ENCODE measurements at places on chromosomes 11 and 22.

GRCh38 chr22:40423310-40423688 is 52.9 kb downstream of the SGSM3 start:
- no peak for DNase-seq

DNA sequence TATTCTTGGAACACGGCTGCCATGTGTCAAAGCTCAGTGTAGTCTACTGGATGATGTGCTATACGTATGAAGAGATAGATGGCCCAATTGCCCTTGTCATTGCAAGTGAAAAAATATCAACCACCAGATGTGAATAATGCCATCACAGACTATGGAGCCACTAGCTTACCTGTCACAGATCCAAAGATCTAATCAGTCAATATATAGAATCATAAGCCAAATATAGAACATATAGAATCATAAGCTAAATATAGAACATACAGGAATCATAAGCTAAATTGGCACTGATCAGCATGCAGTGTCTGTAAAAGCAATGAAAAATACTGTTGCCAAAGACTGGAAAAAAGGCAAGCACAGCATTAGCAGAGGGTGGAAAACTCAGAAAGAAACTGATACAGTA is 1656.9 kb upstream of the RAG2 start:
- DNase-seq = no peak

DNA sequence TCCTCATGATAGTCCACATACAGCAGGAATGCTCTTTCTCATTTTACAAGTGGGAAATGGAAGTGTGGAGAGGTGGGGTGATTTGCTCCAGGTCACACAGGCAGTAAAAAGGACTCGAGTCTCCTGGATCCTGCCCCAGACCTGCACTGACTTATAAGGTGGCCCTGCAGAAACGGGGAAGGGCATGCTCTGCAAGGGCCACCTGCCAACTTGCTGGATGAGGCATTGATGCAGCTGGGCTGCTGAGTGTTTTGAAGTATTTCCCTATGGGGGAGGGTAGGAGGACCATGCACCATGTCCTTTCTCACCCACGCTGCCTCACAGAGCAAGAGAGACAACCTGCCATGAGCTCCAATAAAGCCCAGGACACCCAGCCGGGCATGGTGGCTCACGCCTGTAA is 36.9 kb downstream of the OR6Q1 start:
- no peak for DNase-seq

- DNase-seq = no peak
Observed at GRCh38 chr11:115926601-115927000, 422.4 kb upstream of the CADM1 start.

DNA sequence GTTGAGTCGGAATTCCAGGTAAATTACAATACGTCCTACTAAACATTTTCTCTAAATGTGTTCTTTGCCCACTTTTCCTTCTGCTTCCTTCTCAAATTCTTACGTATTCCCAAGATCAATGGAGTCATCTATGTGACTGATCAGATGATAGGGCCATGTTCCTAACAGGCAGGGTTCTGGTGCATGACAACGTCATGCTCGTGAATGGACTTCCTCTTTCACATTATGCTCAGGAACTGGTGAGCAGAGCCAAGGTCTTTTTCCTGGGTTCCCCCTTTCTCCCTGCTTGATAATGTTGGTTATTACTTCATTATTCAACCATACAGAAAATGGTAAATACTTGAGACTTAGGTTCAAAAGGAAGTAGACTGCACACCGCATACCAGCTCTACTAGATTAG is 789.4 kb downstream of the OPCML start:
- no peak for DNase-seq

DNA sequence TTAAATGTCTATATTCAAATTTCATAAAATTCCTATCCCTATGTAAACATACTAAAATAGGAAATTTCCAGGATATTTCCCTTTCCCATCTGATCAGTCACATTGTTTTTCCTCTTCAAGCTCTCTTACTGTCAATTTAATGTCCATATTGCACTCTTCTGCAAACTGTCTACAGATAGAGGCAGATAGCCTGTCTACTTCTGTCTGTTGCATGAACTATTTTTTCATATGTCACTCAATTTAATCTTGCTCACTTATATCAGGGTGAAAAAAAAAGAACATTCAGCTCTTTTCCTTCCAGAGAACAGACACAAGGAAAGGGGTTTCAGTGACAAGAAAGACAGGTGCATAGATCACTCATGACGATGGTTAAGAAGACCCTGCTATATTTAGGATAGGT is 1013.9 kb upstream of the CCDC90B start:
- DNase-seq = no peak

- DNase-seq = no peak
Observed at GRCh38 chr11:130549393-130549999, 101.1 kb downstream of the ADAMTS15 start.

DNA sequence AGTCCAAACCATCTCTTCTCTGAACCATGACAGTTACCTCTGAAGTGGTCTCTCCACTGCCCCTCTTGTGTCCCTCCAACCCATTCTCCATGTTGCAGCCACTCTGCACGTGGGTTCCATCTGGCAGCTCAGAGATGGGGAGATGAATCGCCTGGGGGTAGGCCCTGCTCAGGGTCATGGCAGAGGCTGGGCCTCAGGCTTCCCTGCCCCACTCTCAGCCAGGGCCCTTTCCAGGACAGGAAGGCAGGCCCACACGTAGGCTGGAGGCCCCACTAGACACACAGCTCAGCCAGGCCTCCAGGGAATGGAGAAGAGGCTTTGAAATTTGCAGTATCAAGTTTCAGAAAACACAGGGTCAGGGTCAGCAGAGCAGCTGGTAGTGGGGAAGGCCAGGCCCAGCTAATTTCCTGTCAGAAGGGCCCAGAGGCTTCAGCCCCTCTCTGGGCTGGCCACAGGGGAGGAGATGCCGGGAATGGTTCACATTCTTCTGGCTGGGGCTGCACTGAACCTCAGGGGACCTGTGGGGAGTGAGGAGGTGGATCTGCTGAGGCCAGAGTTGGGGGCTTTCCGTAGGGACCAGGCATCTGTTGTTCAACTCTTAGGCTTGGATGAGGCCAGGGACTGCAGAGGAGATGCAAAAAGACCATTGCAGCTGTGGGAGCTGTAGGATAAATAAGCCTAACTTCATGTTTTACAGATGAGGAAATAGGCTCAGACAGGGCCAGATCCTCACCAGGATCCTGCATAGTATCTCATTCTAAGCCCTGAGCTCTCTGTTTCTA is 101.6 kb downstream of the SWAP70 start:
- DNase-seq = no peak

GRCh38 chr11:111582163-111582562 is 20.1 kb upstream of the SIK2 start:
- no peak for DNase-seq

Measured in effector CD8-positive, alpha-beta T cell (primary cell).